SK-N-DZ (cell line): ENCODE measurements at places on chromosomes 13 and 19.

- DNase-seq: peak; percentile 77
Measured at GRCh38 chr19:4066682-4067395, at the start of gene ZBTB7A. TSS of gene ZBTB7A (minus strand) at chr19:4066899. CDS start at chr19:4055232, 11,667 bp downstream.

- DNase-seq: no peak
Measured at GRCh38 chr13:110533771-110534670, 27.5 kb downstream of the RAB20 start.

DNA sequence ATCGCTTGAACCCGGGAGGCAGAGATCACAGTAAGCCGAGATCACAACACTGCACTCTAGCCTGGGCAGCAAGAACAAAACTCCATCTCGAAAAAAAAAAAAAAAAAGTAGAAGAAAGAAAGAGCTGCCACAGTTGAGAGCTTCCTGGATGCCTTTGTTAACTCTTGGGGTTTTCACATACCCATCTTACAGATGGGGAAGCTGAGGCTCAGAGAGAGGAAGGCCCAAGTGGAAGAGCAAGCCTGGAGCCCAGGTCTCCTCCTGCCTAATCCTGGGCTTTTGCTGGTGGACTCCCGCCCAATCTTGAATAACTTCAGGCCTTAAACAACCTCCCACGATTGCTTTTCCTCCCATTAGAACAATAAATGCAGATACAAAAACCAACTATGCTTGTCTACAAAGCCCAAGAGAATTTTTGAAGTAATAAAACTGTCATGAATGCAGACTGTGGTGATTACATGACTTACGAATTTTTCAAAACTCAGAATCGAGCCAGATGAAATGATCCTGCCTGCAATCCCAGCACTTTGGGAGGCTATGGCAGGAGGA, 41.7 kb downstream of the LTBP4 start:
- no peak for DNase-seq

DNA sequence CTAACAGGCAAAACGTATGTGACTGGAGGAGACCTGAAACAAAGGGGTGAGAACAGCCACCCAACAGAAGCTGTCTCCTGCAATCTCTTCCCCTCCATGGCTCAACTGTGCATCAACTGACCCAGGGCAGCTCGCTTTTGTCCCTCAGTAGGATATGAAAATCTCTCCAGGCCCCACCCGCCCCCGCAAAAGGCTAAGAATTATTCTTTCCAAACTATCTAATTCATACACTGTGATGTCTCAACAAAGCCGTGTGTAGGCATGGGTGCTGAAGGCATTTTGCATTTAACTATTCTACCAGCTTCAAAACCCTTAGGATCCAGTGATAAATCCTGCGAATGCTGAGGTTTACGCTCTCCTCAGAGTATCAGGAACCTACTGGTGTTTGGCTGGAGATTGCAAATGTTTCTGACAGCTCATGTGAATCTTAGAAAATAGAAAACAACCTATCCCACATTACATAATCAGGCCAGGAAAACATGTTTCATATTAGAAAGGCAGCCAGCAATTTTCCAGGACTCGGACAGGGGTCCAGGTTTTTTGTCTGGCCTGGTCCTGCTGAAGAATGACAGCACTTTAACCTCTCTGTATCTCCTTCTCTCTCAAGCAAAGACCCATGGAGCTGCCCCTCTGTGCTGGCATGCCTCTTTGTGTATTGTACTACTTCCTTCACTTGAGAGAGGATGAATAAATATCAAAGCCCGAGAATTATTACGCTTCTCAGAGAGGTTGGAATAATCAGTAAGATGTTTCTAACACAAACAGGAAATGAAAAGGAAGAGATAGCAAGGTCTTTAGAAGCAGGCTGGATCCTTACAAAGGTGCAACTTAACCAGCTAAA, 17.3 kb downstream of the DHRS12 start:
- DNase-seq: peak; percentile 56

- no peak for DNase-seq
Measured at GRCh38 chr19:47657719-47658118, 48.8 kb downstream of the BICRA start.
